ENCODE measurements at places on chromosomes 13 and 19.

- no peak for DNase-seq
These were observed 245.0 kb downstream of the KLF5 start for GRCh38 chr13:73303851-73304250.

GRCh38 chr13:108549934-108550333 is 79.5 kb upstream of the MYO16 start:
- no peak for DNase-seq

- no peak for DNase-seq
These were observed 455.4 kb downstream of the FOXO1 start for GRCh38 chr13:40210865-40211585.

GRCh38 chr19:35211545-35212230 is 16.9 kb downstream of the FAM187B start:
- peak; percentile 45 for DNase-seq
